ENCODE measurements at places on chromosomes 1 and 21. TPM values are rescaled to one million over a fixed set of nuclear protein-coding genes. Genes with fewer than 3 reads are reported as not detected.

DNA sequence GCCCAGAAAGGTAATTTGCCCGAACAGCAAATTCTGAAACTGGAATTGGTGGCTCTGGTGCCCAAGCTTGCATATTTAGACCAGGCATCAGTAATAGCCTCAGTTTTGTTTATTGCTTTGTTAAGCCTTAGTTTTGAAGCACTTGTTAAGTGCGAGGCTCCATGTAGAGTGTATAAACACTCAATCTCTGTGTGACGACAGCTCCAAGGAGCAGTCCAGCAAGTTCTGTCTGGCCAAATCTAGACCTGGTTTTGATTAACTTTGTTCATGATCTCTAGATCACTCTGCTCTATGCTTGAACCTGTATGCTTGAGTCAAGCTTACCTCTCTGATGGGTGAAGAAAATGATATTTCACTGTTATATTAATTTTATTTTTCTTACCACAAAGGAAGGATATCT lies 37.4 kb downstream of the DOP1B start:
- no peak overlapping the region for H3K4me3 ChIP-seq
- no peaks in the 10 kb centered on the region for H3K36me3 ChIP-seq
- H3K4me1 ChIP-seq: no peaks in the 10 kb centered on the region
- DNase-seq: no peak

LORICRIN gene
- not detected for total RNA-seq

NBPF6 gene
- not detected for total RNA-seq

DNA sequence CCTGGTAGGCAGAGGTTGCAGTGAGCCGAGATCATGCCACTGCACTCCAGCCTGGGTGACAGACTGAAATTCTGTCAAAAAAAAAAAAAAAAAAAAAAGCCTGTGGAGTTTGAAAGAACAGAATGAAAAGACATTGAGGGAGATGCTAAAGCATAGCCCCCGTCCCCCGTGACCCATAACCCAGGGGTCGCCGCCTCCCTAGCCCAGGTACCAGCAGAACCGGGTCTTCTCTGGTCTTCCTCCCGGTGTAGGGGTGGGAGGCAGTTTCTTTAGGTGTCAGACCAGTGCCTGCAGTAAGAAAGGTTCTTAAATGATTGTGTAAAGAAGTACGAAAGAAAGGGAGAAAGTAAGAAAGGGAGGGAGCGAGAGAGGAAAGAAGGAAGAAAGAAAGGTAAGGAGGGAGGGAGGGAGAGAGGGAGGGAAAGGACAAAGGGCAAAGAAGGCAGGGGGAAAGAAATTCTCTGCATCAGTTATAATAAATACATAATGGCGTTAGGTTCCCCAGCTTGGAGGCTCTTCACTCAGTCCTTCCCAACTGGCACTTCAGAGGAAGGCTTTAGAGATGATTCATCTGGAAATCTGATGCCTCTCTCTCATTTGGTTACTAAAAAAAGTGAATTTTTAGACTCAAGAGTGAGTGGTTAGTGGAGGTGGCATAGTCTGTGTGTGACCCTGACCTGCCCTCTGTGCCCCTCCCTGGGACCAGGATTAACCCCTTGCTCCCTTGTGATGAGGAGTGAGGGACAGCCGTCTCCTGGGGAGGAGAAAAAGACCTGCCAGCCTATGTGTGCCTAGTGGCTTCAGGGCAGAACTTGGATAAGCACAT lies 1.1 kb downstream of the IL24 start:
- H3K4me3 ChIP-seq: no peak overlapping the region
- DNase-seq: no peak
- H3K27me3 ChIP-seq: no peaks in the 10 kb centered on the region
- no peaks in the 10 kb centered on the region for H3K4me1 ChIP-seq
- no peak overlapping the region for H3K27ac ChIP-seq

GRCh38 chr1:180540697-180541594 lies 17.8 kb upstream of the OVAAL start:
- H3K36me3 ChIP-seq: no peaks in the 10 kb centered on the region
- H3K27me3 ChIP-seq: no peaks in the 10 kb centered on the region
- H3K4me1 ChIP-seq: peaks cover 14% of the 10 kb centered on the region

HSF2BP gene
- total RNA-seq: 0.76 TPM

DNA sequence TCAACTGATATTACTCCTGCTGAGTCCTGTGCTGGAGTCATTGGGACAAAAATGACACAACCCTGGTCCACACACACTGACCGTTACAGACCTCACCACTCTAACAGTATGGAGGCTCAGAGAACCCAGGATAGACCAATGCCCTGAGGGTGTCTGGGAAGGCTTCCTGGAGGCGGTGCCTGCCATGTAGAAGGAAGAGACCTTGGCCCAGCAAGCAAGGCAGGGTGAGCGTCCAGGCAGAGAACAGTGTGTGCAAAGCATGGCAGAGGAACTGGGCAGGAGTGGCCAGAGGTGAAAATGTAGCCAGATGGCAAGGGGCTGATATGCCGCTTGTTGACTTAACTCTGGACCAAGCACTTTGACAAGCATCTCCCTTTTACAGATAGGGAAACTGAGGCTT lies 85.5 kb downstream of the VWA5B1 start:
- no peaks in the 10 kb centered on the region for H3K27me3 ChIP-seq
- no peak overlapping the region for H3K27ac ChIP-seq
- no peaks in the 10 kb centered on the region for H3K36me3 ChIP-seq
- peaks cover 26% of the 10 kb centered on the region for H3K4me1 ChIP-seq

- peaks cover 71% of the 10 kb centered on the region for H3K36me3 ChIP-seq
- H3K27me3 ChIP-seq: no peaks in the 10 kb centered on the region
- no peak overlapping the region for H3K27ac ChIP-seq
- no peak for DNase-seq
- peaks cover 30% of the 10 kb centered on the region for H3K4me1 ChIP-seq
- H3K4me3 ChIP-seq: no peak overlapping the region
Measured at GRCh38 chr1:30965924-30966599, 57.5 kb upstream of the SDC3 start.

DNA sequence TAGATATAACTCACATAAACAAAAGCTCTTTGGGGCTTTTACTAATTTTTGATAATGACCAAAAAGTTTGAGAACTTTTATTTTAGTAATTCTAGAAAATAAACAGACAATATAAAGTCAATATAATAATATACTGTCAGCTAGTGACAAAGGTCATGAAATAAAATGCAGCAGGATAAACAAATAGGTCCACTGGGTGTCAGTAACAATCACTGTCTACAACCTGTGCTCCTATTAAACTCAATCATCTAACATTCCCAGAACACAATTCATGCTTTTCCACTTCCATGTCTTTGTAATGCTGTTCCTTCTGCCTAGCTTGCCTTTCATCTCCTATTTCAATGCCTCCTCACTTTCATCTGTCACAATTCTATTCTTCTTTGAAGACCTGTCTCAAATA lies 186.1 kb downstream of the GIPC2 start:
- no peak overlapping the region for H3K4me3 ChIP-seq
- no peaks in the 10 kb centered on the region for H3K4me1 ChIP-seq
- H3K27me3 ChIP-seq: no peaks in the 10 kb centered on the region

CDA gene
- total RNA-seq: not detected

DNA sequence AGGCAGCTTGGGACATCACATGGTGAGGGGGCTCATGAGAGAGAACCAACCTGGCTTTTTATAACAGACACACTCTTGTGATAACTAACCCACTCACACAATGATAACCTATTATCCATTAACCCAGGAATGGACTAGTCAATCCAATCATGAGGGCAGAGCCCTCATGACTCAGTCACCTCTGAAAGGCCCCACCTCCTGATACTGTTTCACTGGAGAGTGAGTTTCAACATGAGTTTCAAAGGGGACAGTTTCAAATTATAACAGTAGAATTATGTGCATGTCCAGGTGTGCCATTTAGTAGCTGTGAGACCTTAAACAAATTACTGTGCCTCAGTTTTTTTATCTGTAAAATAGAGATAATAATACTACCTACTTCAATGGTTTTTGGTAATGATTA lies 47.6 kb upstream of the PPP2R5A start:
- no peak overlapping the region for H3K27ac ChIP-seq
- no peak for DNase-seq
- no peaks in the 10 kb centered on the region for H3K36me3 ChIP-seq
- no peak overlapping the region for H3K4me3 ChIP-seq
- no peaks in the 10 kb centered on the region for H3K27me3 ChIP-seq

DNA sequence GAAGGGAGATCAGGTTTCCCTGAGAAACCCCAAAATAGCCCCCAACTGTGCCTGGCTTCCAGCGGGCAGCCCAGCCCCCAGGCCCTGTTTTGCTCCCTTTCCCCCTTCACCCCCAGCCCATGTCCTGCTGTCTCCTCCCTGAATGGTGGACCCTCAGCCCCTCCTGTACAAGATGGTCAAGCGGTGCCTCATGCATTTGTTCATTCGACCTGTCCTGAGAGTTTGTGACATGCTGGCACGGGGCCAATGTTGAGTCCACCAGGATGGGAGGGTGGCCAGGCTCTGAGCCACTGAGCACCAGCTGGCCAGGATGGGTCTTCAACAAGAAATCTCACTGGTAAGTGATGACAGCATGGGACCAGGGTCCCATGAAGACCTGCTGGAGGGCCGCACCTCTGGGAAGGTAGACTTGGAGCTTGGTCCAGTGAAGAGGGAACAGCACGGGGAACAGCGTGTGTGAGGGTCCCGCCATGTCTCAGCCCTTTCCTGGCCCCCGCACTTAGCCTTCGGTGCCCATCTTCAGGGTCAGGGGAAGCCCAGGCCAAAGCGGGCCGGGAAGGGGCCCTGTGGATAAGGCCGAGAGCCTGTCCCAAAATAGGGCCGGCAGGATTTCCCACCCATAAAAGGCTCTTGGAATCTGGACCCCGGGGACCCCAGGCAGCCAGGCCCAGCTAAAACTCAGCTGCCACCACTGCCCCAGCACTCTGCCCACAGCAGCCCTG lies at the start of gene CALML6:
CALML6 (plus strand) TSS at position 290 of the 722 bp plus-strand sequence; CDS start at position 311, 21 bp downstream.
- H3K4me3 ChIP-seq: no peak within 1 kb of the TSS
- H3K4me1 ChIP-seq: peaks cover 9% of the 10 kb centered on the region
- no peak for DNase-seq
- H3K27ac ChIP-seq: no peak within 1 kb of the TSS
- no peaks in the 10 kb centered on the region for H3K27me3 ChIP-seq
- H3K36me3 ChIP-seq: no peaks in the 10 kb centered on the region

HSPG2 gene
- not detected for total RNA-seq

GRCh38 chr1:160963521-160963920 lies 8.9 kb upstream of the ITLN2 start:
- no peak for DNase-seq
- no peak overlapping the region for H3K27ac ChIP-seq
- H3K36me3 ChIP-seq: no peaks in the 10 kb centered on the region
- no peak overlapping the region for H3K4me3 ChIP-seq

ATP1A2 gene
- total RNA-seq: not detected

SLC25A33 gene
- 19.7 TPM for total RNA-seq

GRCh38 chr1:172268237-172268636 lies 152.2 kb upstream of the C1orf105 start:
- no peak overlapping the region for H3K27ac ChIP-seq
- no peak for DNase-seq
- no peak overlapping the region for H3K4me3 ChIP-seq
- no peaks in the 10 kb centered on the region for H3K27me3 ChIP-seq
- H3K36me3 ChIP-seq: no peaks in the 10 kb centered on the region
